ENCODE measurements at places on chromosomes 13 and 19. TPM values are rescaled to one million over a fixed set of nuclear protein-coding genes. Genes with fewer than 3 reads are reported as not detected.

GRCh38 chr13:74204602-74205312 lies 70.6 kb upstream of the KLF12 start:
- H3K4me3 ChIP-seq: no peak overlapping the region
- H3K4me1 ChIP-seq: no peaks in the 10 kb centered on the region
- DNase-seq: no peak
- no peaks in the 10 kb centered on the region for H3K36me3 ChIP-seq

DNA sequence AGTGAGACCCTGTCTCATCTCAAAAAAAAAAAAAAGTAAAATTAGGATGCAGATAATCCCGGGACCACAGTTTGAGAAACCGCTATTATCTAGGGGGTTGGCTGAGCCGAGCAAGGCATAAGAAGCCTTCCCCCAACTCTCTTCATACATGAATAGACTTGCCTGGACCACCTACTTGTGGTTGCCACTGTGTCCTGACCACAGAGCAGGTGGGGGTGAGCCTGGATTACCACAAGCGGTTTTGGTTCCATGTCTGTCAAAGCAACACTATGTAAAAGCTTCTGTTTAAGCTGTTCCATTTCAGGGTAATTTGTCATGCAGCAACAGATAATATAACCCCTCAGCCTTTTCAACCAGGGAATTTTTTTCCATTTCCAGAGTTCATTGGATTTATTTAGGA lies 3.3 kb upstream of the NAPA start:
- DNase-seq: peak; percentile 27
- H3K4me1 ChIP-seq: peaks cover 46% of the 10 kb centered on the region
- H3K36me3 ChIP-seq: peaks cover 7% of the 10 kb centered on the region
- H3K27ac ChIP-seq: peak overlapping the region; percentile 26
- no peak overlapping the region for H3K4me3 ChIP-seq

DNA sequence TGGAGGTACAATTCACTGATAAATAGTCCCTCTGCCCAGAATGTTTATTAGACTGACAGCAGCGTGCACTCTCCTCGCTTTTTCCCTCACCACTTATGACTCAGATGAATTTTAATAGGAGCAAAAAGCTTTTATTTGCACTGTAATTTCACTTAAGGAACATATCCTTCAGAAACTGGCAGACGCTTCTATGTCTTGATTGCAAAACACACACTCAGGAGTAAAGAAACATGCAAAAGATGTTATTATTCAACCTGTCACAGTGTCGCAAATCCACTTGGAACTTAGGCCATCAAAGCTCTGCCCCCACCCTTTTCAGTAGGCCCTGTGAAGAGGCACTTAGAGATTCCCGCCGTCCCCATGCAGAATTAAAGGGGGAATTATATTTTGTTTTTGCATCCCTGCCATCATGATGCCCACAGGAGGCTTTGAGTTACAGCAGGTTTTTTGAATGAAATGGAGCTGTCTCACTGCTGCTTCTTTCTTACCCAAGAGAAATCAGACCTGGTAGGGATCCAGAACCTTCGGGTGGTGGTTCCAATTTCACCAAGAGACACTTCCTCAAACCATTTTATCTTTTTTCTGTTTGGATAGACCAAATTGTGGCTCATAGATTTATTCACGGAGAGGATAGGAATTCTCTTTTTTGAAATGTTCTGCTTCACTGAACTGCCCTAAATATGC lies 74.5 kb downstream of the GGACT start:
- no peaks in the 10 kb centered on the region for H3K27me3 ChIP-seq
- H3K36me3 ChIP-seq: no peaks in the 10 kb centered on the region
- no peak for DNase-seq
- H3K4me1 ChIP-seq: no peaks in the 10 kb centered on the region
- H3K4me3 ChIP-seq: no peak overlapping the region

GRCh38 chr13:106178816-106179215 lies 356.6 kb downstream of the EFNB2 start:
- H3K4me3 ChIP-seq: no peak overlapping the region
- H3K27ac ChIP-seq: no peak overlapping the region
- H3K4me1 ChIP-seq: no peaks in the 10 kb centered on the region
- H3K27me3 ChIP-seq: no peaks in the 10 kb centered on the region
- H3K36me3 ChIP-seq: no peaks in the 10 kb centered on the region

- H3K4me1 ChIP-seq: no peaks in the 10 kb centered on the region
Observed at GRCh38 chr13:50358231-50359040, 343.2 kb downstream of the KCNRG start.

- H3K27me3 ChIP-seq: no peaks in the 10 kb centered on the region
- no peak overlapping the region for H3K27ac ChIP-seq
- no peaks in the 10 kb centered on the region for H3K36me3 ChIP-seq
- DNase-seq: no peak
Observed at GRCh38 chr13:50208826-50209335, 193.6 kb downstream of the KCNRG start.

- H3K27me3 ChIP-seq: no peaks in the 10 kb centered on the region
- no peak overlapping the region for H3K4me3 ChIP-seq
- DNase-seq: no peak
- no peak overlapping the region for H3K27ac ChIP-seq
- no peaks in the 10 kb centered on the region for H3K36me3 ChIP-seq
- H3K4me1 ChIP-seq: no peaks in the 10 kb centered on the region
Observed at GRCh38 chr19:28855216-28855615, 357.7 kb downstream of the UQCRFS1 start.

DNA sequence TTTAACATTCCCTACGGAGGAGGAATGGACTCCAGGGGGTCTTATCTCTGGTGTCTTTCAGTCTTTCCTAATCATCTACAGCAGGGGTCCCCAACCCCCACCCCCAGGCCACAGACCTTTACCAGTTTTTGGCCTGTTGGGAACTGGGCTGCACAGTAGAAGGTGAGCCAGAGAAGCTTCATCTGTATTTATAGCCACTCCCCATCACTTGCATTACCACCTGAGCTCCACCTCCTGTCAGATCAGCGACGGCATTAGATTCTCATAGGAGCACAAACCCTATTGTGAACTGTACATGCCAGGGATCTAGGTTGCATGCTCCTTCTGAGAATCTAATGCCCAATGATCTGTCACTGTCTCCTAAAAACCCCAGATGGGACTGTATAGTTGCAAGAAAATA lies 120.0 kb upstream of the TMTC4 start:
- H3K27ac ChIP-seq: no peak overlapping the region
- no peaks in the 10 kb centered on the region for H3K36me3 ChIP-seq
- H3K4me1 ChIP-seq: no peaks in the 10 kb centered on the region
- no peak for DNase-seq

GRCh38 chr19:31285744-31286143 lies 63.5 kb downstream of the TSHZ3 start:
- no peaks in the 10 kb centered on the region for H3K36me3 ChIP-seq
- no peak overlapping the region for H3K4me3 ChIP-seq
- no peaks in the 10 kb centered on the region for H3K4me1 ChIP-seq
- H3K27me3 ChIP-seq: no peaks in the 10 kb centered on the region

DNA sequence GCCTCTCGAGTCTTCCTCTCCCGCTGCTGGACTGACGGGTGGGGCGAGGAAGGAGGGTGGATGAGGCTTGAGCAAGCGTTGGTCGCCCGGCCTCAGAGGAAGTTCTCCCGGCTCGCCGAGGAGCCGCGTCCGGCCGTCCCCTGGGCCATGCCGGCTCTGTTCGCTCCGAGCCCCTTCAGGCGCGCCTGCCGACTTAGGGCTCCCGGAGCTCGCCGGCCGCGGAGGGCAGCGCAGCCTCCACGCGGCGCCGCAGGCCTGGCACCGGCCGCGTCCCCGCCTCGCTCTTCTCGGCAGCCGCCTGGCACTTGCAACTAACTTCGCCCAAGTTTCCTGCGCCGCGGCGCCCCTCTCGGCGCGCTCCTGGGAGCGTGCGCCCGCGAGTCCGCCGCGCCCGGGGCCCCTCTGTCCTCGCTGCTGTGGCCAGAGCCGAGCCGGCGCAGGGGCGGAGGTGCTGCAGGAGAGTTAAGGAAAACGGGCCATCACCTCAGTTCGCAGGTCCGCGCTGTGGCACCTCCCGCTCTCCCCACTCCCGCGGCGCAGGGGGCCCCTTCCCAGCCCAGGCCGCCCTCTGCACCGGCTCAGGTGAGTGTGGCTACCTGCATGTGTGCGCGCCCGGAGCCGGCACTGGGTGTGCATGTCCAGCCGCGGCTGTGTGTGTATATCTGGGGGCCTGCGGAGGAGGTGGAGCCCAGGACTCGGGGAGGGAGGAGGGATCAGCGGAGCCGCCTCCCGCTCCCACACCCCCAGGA lies 641 bp upstream of the SOX21 start:
- no peaks in the 10 kb centered on the region for H3K36me3 ChIP-seq
- H3K27ac ChIP-seq: no peak overlapping the region

GRCh38 chr19:32068793-32069192 lies 276.6 kb upstream of the ZNF507 start:
- no peak for DNase-seq
- H3K27me3 ChIP-seq: no peaks in the 10 kb centered on the region
- no peak overlapping the region for H3K4me3 ChIP-seq
- H3K36me3 ChIP-seq: no peaks in the 10 kb centered on the region
- H3K27ac ChIP-seq: no peak overlapping the region

GRCh38 chr19:49359851-49360820 lies 2.1 kb downstream of the TEAD2 start:
- H3K27ac ChIP-seq: no peak overlapping the region
- H3K4me3 ChIP-seq: no peak overlapping the region
- H3K36me3 ChIP-seq: no peaks in the 10 kb centered on the region
- peaks cover 15% of the 10 kb centered on the region for H3K27me3 ChIP-seq

DNA sequence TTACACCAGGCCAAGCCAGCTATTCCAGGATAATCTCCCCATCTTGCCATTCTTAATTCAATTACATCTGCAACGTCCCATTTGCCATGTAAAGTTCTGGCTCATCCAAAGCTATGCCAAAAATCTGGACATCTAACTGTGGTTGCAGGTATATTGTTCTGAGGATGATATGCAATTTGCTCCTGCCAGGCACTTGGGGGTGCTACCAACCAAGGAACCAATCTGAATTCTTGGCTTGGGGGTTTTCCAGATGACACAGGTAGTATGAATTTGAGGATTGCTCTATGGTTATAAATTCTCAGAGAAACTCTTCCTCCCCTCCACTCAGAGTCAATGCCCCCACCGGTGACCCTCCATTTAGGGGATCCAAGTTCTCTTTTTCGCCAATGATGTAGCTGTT lies 33.0 kb downstream of the CRYL1 start:
- H3K4me1 ChIP-seq: no peaks in the 10 kb centered on the region
- no peaks in the 10 kb centered on the region for H3K36me3 ChIP-seq
- DNase-seq: peak; percentile 41
- H3K27ac ChIP-seq: no peak overlapping the region

GRCh38 chr13:21012841-21013681 lies 48.3 kb downstream of the LATS2 start:
- H3K27me3 ChIP-seq: no peaks in the 10 kb centered on the region
- H3K36me3 ChIP-seq: no peaks in the 10 kb centered on the region
- DNase-seq: no peak
- no peak overlapping the region for H3K27ac ChIP-seq

DNA sequence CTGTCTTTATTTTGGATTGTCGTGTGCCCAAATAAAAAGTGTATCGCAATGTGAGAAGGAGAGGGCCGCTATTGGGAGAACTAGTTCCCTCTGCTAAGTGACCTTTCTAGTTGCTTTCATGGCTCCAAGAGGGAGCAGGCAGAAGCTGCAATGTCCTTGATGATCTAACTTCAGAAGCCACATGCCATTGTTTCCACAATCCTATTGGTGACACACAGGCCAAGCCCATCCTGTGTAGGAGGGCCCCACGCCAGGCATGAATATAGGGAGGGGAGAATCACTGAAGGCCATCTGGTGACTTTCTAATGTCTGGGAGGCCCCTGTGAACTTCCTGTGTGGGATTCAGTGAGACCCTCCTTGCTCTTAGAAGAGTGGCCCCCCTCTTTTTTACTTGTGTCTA lies 47.8 kb upstream of the KPNA3 start:
- H3K4me3 ChIP-seq: no peak overlapping the region
- no peaks in the 10 kb centered on the region for H3K36me3 ChIP-seq
- H3K27me3 ChIP-seq: no peaks in the 10 kb centered on the region
- no peak overlapping the region for H3K27ac ChIP-seq

GRCh38 chr13:48562296-48563066 lies 29.6 kb upstream of the RCBTB2 start:
- H3K4me1 ChIP-seq: peaks cover 22% of the 10 kb centered on the region
- peak; percentile 87 for DNase-seq
- no peaks in the 10 kb centered on the region for H3K27me3 ChIP-seq
- no peaks in the 10 kb centered on the region for H3K36me3 ChIP-seq
- H3K4me3 ChIP-seq: peak overlapping the region; percentile 12

Gene UGGT2
- 0.38 TPM for total RNA-seq

Gene PSG11
- not detected for total RNA-seq

Gene KCNN4
- total RNA-seq: 12.8 TPM

Gene HIPK4
- not detected for total RNA-seq

Gene CPT1C
- 0.96 TPM for total RNA-seq

Gene CKM
- not detected for total RNA-seq

Gene SLC25A41
- total RNA-seq: not detected

Gene KRTDAP
- not detected for total RNA-seq

Gene GJB2
- 3.6 TPM for total RNA-seq

Gene PDE4A
- 1.0 TPM for total RNA-seq

Gene MUC16
- total RNA-seq: not detected

Data from naive thymus-derived CD4-positive, alpha-beta T cell (primary cell).